ENCODE measurements at places on chromosomes 12 and 14.

- DNase-seq: no peak
Observed at GRCh38 chr12:254039-254438, 8.6 kb downstream of the SLC6A13 start.

DNA sequence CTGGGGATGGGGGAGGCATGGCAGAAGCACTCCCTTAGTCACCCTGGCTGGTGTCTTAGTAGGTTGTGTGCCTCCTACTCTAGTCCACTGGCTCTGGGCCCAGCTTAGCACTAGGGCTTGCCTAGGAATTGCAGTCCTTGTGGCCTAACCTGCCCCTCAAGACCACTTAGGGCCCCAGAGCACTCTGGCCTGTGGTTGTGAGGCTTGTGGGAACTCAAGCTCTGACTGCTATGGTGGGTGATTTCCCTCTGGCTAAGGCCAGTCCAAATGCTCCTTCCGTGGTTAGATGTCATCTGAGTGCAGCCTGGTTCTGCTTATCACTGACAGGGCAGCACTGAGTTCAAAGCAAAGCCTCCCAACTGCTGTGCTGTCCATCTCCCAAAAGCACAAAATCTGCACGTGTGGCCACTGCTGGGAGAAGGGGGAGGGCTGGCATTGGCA is 20.2 kb downstream of the FGD4 start:
- DNase-seq: no peak

- DNase-seq: no peak
Observed at GRCh38 chr12:80745851-80746505, 29.3 kb downstream of the MYF5 start.

GRCh38 chr14:94098326-94098992 is 12.1 kb upstream of the IFI27 start:
- DNase-seq: no peak

- DNase-seq: no peak
Observed at GRCh38 chr12:51726931-51727330, 121.6 kb downstream of the FIGNL2 start.

Data from stimulated activated CD4-positive, alpha-beta T cell treated with anti-CD3 and anti-CD28 coated beads, Interleukin-15, amount 100 ng/mL, for 48 hours (primary cell).